Hippocampal formation (tissue), 2 donors: ENCODE measurements at places on chromosomes 1 and 21.

DNA sequence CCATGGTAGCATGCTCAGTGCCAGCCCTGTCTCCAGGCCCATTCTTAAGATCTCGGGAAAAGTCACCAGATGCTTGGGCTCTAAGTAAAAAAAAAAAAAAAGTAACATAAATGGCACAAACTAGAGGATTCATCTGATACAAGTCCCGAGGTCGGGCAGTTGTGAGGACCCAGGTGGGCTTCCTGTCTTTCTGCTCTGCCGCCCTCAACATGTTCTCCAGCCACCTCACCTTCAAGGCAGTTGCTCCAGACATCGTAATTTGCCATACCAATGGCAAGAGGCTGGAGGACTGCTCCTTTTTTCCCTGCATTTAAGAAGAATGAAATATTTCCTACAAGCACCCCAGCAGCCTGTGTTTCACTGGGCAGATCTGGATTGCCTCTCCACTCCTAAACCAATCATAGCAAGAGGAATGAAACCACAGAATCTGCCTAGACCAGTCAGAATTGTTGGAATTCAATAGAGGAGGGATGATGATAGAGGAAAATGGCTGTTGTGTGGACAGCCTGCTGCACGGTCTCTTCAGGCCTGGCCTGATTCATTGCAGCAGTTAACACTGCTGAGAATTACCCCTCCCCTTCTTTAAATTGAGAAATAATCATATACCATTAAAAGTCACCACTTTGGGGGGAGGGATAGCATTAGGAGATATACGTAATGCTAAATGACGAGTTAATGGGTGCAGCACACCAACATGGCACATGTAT, 5.4 kb downstream of the HMGN2 start:
- DNase-seq: no peak

- no peak for DNase-seq
Measured at GRCh38 chr1:154463512-154463990, 38.5 kb upstream of the TDRD10 start.

DNA sequence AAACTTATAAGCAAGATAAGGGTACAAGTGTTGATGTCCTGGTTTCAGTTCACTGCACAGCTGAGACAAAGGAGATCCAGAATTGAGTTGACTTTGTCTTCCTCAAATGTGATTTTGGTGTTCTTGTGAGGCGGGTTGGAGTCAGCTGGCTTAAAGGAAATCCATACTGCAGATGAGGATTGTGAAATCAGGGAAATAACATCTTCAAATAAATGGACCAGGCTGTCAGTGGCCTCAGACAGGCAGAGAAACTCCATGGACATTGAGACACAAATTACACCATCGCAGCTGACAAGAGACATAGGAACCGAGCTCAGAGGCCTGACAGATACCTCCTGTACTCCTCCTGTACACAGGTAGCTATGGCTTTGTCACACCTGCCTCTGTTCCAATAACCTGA, 27.0 kb upstream of the REG4 start:
- DNase-seq: no peak

DNA sequence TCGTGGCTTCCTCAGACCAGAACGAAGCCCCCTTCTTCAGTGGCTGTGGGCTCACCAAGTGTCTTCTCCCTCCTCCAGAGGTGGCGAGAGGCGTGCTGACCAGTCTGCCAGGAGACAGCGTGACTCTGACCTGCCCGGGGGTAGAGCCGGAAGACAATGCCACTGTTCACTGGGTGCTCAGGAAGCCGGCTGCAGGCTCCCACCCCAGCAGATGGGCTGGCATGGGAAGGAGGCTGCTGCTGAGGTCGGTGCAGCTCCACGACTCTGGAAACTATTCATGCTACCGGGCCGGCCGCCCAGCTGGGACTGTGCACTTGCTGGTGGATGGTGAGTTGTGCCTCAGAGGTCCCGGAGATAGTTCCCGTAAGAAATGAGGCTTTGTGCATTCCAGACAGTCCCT, 24.0 kb downstream of the IL6R start:
- no peak for DNase-seq

DNA sequence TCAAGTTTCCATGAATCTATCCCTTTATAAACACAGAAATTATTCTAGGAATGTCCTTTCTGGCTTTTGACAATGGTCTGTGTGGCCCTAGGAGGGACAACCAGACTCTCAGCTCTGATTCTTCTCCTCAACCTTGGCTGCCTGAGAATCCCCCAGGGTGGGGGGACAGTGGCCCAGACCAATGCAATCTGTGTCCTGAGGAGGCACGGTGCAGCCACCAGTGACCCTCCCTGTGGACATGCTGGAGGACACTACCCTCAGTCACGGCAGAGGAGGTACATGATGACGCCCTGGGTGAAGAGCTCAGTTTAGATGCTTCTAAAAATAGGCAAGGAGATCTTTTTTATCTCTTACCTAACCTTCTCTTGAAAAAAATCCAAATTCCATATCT, 91.7 kb downstream of the PGBD5 start:
- no peak for DNase-seq
